ENCODE measurements at places on chromosomes 12 and 14.

DNA sequence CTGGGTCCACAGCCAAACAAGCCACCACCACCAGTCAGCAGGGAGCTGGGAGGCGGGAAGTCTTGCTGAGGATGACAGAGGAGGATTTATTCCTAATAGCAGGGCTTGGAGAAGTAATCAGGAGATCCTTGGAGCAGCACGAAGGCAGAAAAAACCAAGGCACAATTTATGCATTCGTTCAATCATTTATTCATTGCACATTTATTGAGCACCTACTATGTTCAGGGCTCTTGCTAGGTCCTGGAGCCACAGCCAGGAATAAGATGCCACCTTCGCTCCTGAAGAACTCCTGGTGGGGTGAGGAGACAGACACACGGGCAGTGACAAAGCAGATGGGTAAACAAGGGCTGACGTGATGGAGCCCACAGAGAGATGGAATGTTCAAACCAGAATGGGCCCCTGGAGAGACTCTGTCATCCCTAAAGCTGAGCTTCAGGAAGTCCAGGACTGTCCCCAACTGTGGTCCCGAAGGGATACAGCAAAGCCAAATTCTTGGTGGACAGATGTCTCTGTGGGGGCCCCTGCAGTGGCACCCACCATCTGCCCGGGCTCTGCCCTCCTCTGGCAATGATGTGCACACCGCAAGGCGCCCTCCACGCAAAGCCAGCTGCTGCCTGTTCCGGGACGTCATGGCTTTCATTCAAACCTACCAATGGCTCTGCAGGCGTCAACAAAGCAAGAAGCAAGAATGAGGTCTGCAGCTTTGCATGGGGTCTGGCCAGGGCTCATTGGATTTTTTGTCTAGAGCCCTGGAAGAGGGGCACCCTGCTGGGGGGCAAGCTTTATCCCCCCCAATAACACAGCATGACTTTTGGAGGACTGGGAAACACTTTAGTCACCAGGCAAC is 3.0 kb upstream of the TESC start:
- no peak for DNase-seq

- no peak for DNase-seq
Observed at GRCh38 chr12:67661311-67662021, 12.9 kb downstream of the DYRK2 start.

GRCh38 chr12:51270951-51271518 is 820 bp upstream of the SMAGP start:
- no peak for DNase-seq

DNA sequence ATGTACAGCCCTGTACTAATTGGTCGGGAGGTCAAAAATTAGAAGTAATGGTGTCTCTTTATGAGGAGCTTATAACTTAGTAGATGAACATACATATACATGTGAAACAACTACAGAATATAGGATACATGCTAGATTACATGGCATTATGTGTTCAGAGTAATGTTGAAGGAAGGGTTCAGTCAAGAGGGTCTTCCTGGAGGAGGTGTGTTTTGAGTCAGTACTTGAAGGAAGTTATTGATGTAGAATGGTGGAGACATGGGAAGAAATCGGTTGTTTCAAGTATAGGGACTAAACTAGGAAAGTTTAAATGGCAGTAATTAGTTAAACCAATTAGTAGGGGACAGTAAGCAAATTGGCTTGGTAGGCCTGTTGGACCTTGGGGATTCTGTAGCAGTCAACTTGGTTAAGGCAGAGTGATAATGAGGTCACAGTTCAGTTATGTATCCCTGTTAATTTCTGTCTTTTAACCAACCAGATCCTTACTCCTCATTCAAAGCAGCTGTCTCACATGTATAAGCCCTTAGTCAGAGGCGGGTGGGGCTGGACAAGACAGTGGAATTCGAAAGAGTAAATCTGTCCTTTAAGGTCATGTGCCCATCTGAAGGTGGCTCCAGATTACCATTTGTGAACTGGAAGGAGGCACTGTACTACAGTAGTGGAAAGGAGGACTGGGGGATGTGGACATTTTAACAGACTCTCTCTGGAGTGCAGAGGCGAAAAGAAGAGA is 3.5 kb upstream of the ANKRD52 start:
- no peak for DNase-seq

GRCh38 chr12:45601390-45601789 is 128.1 kb upstream of the ARID2 start:
- no peak for DNase-seq

DNA sequence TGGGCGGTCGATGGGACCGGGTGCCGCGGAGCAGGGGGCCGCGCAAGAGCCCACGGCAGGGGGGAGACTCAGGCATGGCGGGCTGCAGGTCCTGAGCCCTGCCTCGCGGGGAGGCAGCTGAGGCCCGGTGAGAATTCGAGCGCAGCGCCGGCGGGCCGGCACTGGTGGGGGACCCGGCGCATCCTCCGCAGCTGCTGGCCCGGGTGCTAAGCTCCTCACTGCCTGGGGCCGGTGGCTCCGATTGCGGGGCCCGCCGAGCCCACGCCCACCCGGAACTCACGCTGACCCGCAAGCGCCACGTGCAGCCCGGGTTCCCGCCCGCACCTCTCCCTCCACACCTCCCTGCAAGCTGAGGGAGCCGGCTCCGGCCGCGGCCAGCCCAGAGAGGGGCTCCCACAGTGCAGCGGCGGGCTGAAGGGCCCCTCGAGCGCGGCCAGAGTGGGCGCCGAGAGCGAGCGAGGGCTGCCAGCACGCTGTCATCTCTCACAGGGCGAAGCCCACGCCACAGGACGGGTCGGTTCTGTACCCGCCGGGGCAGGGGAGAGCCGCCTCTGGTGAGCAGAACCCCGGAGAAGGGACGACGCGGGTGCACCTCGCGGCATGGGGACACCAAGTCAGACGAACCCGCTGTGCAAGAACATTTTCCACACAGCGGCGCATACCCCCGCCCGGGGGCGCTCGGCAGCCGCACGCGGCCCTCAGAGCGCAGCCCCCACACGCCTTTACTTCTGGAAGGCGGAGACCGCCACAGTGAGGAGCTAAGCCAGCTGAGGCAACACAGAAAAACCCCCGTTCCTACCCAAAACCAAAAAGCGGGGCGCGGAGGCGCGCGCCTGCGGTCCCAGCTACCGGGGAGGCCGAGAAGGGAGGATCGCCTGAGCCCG is 1.2 kb upstream of the SIVA1 start:
- no peak for DNase-seq

GRCh38 chr14:71355324-71356201 is 448.3 kb downstream of the PCNX1 start:
- DNase-seq = no peak

- no peak for DNase-seq
Observed at GRCh38 chr12:6092784-6093722, 31.4 kb downstream of the VWF start.

GRCh38 chr14:72594099-72594901 is 299.6 kb downstream of the DPF3 start:
- DNase-seq = no peak

DNA sequence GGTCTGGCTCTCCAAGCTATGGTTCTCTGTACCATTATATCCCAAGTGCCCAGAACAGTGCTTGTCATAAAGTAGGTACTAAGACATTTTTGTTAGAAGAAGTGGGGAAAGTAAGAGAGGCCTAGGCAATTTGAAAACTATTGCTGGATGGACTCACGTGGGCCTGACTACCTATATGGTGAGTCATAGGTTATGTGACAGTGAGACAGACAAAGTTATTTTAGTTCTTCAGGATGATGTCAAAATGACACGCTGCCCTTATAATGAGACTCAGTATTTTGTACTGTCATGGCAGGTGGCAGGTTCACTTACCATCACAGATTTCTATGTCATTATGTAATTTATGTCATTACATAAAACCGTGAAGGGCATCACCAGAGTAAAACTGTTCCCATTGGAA is 53.1 kb downstream of the PARP11 start:
- DNase-seq = no peak

GRCh38 chr12:105773471-105773870 is 365.3 kb downstream of the NUAK1 start:
- no peak for DNase-seq

- DNase-seq = no peak
Observed at GRCh38 chr12:70966996-70967790, 46.7 kb upstream of the PTPRR start.

- no peak for DNase-seq
Observed at GRCh38 chr12:49950273-49951251, at the start of gene AQP2. TSS of gene AQP2 (plus strand) at chr12:49950737. CDS start at chr12:49950831, 94 bp downstream.

GRCh38 chr12:109131154-109132050 is 15.0 kb downstream of the ACACB start:
- DNase-seq = no peak

- no peak for DNase-seq
Observed at GRCh38 chr14:104555430-104556255, 23.9 kb upstream of the C14orf180 start.

- DNase-seq = no peak
Observed at GRCh38 chr14:24095271-24096068, 1.4 kb downstream of the PCK2 start.

DNA sequence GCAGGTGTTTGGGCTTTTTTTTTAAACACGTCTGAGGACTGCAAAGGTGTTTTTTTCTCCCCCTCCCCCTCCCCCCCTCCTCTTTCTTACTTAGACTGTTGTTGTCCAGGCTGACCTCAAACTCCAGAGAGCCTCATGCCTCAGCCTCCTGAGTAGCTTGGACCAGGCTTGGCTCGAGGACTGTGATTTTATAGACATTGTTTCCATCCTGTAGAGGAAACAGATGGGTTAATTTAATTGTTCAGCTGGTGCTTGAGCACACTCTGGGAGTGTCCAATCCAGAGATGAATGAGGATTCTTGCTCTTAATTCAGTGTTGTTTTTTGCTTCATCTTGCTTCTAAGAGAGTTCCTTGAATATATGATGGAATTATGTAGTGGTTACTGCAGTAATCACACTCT is 42.1 kb downstream of the RASSF3 start:
- DNase-seq = no peak

DNA sequence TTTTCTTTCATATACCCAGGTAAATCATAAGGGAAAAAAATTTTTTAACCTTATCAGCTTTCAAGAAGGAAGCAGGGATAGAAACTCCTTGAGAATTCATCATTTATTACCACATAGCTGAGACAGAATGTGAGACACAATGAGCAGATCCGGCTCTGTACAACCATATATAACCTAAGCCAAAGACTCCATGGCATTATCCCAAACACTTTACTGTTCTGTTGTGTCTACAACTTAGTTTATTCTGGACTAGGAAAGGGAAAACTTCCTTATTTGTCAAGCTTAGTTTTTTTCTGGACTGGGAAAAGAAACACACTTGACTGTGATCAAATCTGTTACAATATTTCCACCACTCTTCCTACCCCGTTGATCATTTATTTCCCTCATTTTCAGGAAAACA is 38.3 kb upstream of the CATSPERB start:
- no peak for DNase-seq

Data from NCI-H1436 treated with DMSO at 0.1 percent for 48 hours (cell line).